RWPE2 (cell line): ENCODE measurements at places on chromosomes 11 and 22.
A peak's percentile ranks its signal among the peaks of the same experiment; 100 is the strongest.

DNA sequence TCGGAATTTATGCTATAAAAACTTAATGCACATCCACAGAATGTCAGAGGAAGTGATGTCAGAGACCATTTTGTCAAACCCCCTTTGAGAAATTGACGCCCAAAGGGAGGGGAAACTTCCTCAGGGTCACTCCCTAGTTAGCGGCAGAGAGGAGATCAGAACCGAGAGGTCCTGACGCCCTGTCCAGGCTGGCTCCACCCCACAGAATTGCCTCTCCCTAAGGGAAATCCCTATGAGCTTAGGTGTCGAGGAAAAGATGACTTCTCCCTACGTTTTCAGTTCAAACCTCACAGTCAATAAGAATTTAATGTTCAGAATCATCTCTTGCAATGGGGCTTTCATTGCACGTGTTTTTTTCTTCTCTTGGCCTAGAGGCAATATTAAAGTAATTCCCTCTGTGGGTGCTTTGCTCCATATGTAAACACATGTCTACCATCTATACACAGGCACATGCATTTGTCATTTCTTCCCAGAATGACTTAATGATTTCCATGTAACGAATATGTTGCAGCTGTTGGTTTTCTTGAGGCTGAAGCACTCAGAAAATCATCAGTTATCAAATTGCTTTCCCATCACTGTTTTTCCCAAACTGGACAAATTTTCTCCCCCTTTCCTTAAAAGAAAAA lies 148.7 kb upstream of the TIMP3 start:
- H3K4me3 ChIP-seq: no peak overlapping the region
- no peak overlapping the region for H3K27ac ChIP-seq
- no peak for DNase-seq
- H3K36me3 ChIP-seq: no peaks in the 10 kb centered on the region
- H3K27me3 ChIP-seq: no peaks in the 10 kb centered on the region

DNA sequence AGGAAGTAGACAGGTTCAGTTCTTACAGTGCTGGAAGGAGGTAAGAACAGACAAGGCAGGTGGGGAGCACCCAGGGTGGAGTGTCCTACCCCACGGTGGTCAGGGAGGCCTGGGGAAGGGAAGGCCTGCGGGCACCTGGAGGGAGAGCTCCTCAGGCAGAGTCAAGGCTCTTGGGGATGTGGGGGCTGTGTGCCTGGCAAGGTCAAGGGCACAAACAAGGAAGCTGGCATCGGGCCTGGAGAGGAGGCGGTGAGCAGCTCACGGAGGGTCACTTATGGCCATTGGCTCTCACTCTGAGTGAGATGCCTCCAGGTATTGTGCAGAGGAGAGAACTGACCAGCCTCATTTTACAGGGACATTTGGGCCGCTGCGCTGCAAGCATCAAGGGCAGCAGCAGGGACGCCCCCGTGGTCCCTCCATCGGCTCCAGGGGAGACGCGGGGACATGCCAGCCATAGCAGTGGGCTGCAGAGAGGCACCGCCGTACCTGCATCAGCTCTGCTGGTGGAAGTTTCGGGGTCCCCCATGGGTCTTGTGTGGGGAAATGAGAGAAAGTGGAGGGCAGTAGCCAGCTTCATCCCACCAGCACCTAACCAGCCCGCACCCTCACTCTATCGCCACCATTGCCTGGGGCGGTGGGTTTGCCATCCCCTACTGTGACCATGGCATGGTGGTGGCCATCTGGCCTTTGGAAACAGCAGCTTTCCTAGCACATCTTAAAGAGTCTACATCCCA lies 37.5 kb upstream of the RTL6 start:
- H3K36me3 ChIP-seq: no peaks in the 10 kb centered on the region
- H3K27me3 ChIP-seq: peaks cover 24% of the 10 kb centered on the region
- no peaks in the 10 kb centered on the region for H3K4me1 ChIP-seq
- H3K4me3 ChIP-seq: no peak overlapping the region
- DNase-seq: no peak

DNA sequence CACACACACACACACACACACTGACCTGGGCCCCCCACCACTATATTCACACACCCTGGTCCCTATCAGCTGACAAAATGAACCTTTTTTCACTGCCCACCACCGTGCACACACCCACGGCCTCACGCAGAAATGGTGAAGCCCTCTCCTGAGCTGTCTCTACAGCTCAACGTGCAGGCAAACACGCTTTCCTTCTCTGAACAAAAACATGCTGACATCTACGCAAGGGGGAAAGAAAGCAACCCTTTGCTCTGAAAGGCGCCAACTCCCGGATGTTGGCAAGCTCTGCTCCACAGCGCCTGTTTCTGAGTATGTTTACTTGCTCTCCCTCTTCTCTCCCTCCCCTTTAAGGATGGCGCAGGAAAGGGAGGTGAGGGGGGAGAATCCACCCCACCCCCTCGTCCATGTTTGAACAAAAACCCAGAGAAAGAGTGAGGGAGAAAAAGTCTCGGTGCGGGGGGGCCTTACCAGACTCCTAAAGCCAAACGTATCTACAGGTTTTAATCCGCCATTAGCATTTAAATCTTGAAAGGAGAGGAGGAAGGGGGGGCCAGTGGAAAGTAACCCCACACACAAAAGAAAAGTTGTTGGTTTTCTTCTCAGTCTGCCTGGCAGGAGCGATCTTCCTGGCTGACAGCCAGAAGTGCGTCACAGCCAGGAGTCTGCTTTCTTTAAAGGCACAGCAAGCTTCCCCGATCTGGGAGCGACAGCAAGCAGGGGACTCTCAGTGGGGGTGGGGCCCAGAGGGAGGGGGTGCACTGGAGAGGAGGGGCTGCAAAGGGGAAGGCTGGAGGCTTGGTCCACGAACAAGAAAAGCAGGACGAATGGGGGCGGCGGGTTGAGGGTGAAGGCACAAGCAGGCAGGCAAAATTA lies 39.6 kb downstream of the NUMA1 start:
- peaks cover 38% of the 10 kb centered on the region for H3K4me1 ChIP-seq
- H3K27me3 ChIP-seq: no peaks in the 10 kb centered on the region
- peaks cover 9% of the 10 kb centered on the region for H3K36me3 ChIP-seq
- peak; percentile 78 for DNase-seq
- H3K4me3 ChIP-seq: peak overlapping the region; percentile 52

DNA sequence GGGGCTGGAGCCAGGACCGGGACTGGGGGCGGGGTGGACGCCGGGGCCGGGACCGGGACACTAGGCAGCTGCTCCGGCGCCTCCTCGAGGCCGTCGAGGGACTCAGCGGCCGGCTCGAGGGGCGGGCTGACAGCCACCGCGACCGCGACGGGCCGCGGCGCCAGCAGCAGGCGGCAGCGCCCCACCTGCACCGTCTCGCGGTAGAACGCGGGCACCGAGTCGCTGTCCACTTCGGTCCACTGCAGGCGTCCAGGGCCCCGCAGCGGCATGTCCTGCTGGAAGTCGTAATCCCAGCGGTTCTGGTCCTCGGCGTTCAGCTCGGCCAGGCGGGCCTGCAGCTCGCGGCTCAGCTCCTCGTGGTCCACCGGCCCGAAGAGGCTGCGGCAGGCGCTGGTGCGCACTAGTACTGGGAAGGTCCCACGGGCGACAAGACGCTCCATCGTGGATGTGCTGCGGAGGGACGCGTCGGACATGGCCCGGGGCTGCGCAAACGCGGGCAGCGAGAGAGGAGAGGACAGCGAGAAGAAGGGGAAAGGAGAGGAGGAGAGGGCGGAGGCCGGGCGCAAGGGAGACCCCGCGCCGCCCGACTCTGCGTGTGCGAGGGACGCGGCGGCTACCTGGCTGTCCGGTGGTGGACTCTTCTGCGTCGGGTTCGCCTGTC lies 428 bp downstream of the CDKN1C start:
- no peaks in the 10 kb centered on the region for H3K36me3 ChIP-seq
- DNase-seq: no peak
- no peaks in the 10 kb centered on the region for H3K27me3 ChIP-seq
- peak overlapping the region; percentile 15 for H3K27ac ChIP-seq

- no peaks in the 10 kb centered on the region for H3K27me3 ChIP-seq
- H3K4me1 ChIP-seq: peaks cover 3% of the 10 kb centered on the region
- DNase-seq: peak; percentile 17
- no peak overlapping the region for H3K27ac ChIP-seq
- H3K4me3 ChIP-seq: no peak overlapping the region
Measured at GRCh38 chr22:44545773-44546172, 47.7 kb upstream of the RTL6 start.

DNA sequence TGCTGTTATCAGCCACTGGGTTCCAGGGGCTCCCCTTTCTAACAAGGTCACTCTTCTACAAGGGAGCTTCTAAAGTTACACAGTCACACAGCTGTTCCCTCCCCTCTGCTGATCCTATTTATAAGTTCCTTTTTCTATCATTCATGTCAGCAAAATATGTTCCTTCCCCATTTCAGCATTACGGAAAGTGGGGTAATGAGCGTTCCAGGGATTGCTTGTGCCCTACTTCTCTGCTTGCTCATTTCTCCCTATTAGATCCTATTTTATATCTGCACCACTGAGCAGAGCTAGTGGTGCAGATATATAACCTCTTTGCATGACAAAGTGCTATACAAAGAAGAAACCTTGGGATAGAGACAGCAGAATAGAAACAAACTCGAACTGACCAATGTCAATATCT lies 22.7 kb upstream of the PLEKHB1 start:
- no peaks in the 10 kb centered on the region for H3K4me1 ChIP-seq
- no peak overlapping the region for H3K4me3 ChIP-seq
- H3K36me3 ChIP-seq: no peaks in the 10 kb centered on the region
- H3K27ac ChIP-seq: no peak overlapping the region
- H3K27me3 ChIP-seq: no peaks in the 10 kb centered on the region

DNA sequence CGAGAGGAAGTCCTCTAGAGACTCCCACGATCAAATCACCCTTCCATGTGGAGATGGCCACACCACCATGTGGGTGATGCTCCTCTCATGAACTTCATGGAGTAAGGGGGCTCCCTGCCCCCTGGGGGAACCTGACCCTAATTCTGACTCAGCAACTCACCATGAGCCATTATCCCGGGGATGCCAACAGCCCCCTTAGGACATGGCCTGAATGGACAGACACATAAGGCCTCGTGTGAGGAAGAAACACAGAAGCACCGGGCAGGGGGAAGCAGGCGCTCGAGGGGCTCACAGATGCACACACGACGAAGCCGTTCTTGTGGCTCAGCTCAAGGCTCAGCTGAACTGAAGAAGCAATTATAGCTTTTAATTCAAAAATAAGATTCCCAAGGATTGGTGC lies 99.5 kb upstream of the BID start:
- H3K36me3 ChIP-seq: peaks cover 55% of the 10 kb centered on the region
- peaks cover 4% of the 10 kb centered on the region for H3K4me1 ChIP-seq
- DNase-seq: no peak
- H3K4me3 ChIP-seq: no peak overlapping the region

DNA sequence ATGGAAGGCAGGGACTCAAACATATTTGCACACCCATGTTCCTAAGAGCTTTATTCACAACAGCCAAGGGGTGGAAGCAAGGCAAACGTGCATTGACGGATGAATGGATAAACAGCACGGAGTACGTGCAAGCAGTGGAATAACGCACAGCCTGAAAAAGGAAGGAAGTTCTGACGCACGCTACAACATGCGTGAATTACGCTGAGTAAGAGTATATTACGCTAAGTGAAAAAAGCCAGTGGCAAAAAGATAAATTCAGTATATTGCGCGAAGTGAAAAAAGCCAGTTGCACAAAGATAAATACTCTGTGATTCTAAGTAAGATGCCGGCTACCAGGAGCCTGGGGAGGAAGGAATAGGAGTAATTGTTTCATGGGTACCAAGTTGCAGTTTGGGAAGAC lies 19.5 kb downstream of the PHF21B start:
- peaks cover 10% of the 10 kb centered on the region for H3K27me3 ChIP-seq
- no peaks in the 10 kb centered on the region for H3K36me3 ChIP-seq
- H3K4me3 ChIP-seq: no peak overlapping the region
- H3K4me1 ChIP-seq: no peaks in the 10 kb centered on the region
- no peak for DNase-seq
